ENCODE measurements at places on chromosomes 4 and X.

- DNase-seq, result no peak
These were observed 64.5 kb downstream of the PDE5A start for GRCh38 chr4:119564106-119564505.

DNA sequence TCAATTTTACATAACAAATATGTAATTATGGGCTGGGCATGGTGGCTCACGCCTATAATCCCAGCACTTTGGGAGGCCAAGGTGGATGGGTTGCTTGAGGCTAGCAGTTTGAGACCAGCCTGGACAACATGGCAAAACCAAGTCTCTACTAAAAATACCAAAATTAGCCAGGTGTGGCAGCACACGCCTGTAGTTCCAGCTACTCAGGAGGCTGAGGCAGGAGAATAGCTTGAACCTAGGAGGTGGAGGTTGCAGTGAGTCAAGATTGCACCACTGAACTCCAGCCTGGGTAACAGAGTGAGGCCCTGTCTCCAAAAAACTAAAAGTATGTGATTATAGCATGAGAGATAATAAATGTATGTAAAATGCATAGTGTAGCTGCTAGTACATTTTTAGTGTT lies 229.0 kb downstream of the PPARGC1A start:
- DNase-seq, result no peak

- no peak for DNase-seq
These were observed 569.1 kb upstream of the GRID2 start for GRCh38 chr4:91734682-91735081.

- no peak for DNase-seq
These were observed 114.5 kb downstream of the LARP7 start for GRCh38 chr4:112751447-112751846.

DNA sequence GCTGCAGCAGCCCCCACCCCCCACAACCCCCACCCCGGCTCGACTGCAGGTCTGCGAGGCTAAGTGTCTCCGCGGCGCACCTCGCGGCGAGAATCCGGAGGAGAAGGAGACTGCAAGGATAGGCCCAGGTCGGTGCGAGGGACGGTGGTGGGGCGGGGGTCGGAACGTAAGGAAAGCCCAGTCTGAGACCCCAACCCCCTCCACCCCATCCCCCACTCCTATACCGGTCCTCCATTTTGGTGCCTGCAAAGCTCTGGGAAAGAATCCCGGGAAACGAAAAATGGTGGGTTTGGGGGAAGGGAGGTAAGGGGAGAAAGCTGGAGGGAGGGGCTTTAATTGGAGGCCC lies 614 bp downstream of the BEX3 start:
- no peak for DNase-seq

GRCh38 chr4:140609548-140610425 lies 41.0 kb upstream of the UCP1 start:
- no peak for DNase-seq

All from CD4-positive, alpha-beta T cell treated with Interleukin-1 beta for 1 hour (primary cell).